ENCODE measurements at places on chromosomes 6 and 20.

DNA sequence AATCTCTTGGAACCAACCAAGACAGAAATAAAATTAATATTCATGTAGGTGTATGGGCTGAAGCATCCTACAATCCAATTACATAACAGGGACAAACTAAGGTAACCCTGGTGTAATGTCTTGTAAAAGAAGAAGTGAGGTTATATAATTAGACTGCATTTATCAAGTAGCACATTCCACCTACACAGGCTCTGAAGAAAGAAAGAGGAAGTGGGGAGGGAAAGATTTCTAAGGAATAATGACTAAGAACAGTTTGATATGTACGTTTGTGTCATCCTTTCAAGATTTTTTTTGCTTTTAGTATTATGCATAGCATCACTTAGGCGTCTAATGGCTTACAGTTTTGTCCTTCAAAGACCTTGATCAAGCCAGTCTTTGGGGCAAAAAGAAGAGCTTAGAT lies 139.7 kb downstream of the PLCB1 start:
- DNase-seq, result no peak

GRCh38 chr6:160042788-160043301 lies 74.0 kb downstream of the IGF2R start:
- DNase-seq, result no peak

GRCh38 chr6:133099573-133099972 lies 141.6 kb upstream of the EYA4 start:
- DNase-seq, result no peak

DNA sequence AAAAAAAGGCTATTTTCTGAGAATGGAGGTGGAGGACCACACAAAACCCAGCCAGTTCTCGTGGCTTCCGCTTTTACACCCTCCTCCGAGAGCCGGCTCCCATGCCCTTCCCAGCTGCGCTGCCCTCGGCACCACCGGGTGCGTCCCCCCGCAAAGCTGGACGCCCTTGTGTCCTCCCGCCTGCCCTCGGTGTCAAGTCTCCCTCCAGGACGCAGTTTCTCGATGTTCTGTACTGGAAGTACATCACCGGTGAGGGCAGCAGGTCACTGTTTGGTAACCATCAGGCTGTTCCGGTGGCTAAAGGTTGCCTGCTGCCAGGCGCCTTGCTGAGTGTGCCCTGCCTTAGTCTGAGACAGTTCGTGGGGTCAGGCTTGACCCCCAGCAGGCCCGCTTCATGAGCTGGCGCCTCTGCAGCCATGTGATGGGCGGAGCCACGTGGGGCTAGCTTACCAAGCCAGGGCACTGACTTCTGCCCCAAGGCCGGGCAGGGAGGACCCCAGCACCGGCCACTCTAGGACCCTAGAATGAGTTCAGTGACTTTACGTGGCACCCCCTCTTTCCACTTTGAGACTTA lies 34.6 kb downstream of the RREB1 start:
- DNase-seq, result no peak

- no peak for DNase-seq
Measured at GRCh38 chr20:44028868-44029847, 114.5 kb downstream of the TOX2 start.

GRCh38 chr6:498795-499231 lies 107.3 kb downstream of the IRF4 start:
- DNase-seq, result no peak

DNA sequence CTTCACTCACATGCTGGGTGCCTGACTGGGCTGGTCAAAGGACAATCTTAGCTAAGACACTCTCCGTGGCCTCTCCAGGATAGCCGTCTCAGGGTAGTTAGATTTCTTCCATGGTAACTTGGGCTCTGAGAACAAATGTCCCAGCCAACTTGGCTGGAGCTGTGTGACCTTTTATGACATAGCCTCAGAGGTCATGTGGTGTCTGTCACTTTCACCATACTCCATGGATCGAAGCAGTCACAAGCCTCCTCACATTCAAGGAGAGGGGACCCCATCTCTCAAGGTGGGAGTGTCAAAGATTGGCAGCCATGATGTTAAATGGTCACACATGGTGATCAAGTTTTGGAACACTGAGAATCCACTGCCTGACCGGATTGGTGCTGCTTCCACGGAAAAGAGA lies 190.9 kb upstream of the SUPT3H start:
- peak; percentile 54 for DNase-seq

DNA sequence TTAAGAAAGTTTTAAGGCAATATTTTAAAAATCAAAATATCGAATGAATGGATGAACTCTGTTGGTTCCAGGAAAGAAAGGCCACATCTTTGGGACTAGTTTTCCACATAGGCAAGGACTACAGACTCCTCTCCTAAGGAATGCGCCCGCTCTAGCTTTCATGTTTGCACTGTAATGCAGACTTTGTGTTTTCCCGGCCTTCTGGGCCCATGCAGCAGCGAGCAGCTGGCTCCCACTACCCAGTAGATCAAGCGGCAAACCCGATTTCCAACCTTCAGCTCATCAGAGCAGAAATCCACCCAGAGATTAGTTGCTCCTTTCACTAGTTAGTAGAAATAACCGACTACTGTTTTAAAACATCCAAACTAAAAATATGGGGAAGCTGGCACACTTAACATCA lies 27.7 kb downstream of the OVOL2 start:
- no peak for DNase-seq

- no peak for DNase-seq
Measured at GRCh38 chr6:85428486-85428885, 21.4 kb upstream of the NT5E start.

DNA sequence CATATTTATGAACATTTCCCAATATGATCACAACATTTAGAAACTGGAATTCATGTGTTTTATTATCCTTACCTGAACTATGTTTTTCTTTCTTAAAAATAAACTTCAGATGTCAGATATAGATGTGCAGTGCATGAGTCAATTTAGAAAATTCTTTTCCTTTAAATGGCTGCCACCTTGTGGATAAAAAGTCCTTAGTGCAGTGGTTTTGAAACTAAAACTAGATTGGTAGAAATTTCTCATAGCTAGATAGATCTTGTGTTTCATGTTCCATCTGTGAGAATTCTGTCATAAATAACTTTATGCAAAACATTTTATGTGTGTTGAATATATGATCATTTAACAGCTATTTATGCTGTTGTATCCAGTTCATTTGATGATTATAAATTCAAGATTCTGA lies 134.9 kb downstream of the KLHL32 start:
- DNase-seq, result no peak

GRCh38 chr6:1988843-1989242 lies 256.6 kb downstream of the GMDS start:
- no peak for DNase-seq

- no peak for DNase-seq
Measured at GRCh38 chr6:3281631-3282475, 23.1 kb downstream of the PSMG4 start.

DNA sequence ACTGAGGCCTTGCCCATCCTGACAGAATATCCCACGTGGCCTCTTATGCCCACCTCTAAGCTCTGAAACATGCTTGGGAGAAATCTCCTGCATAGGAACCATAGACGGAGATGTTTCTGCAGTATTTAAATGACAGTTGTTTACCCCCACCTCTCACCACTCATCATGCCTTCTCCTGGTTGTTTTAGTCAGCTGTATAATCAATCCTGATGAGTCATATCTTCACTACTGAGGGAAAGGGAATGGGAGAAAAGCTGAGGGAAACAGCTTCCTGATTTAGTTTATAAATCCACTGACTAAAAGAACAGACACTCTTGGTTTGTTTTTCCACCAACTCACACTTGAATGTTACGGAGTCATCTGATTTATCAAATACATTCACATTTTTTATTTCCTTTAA lies 113.2 kb upstream of the TENT5A start:
- no peak for DNase-seq

GRCh38 chr20:17295991-17296390 lies 69.2 kb downstream of the PCSK2 start:
- no peak for DNase-seq

DNA sequence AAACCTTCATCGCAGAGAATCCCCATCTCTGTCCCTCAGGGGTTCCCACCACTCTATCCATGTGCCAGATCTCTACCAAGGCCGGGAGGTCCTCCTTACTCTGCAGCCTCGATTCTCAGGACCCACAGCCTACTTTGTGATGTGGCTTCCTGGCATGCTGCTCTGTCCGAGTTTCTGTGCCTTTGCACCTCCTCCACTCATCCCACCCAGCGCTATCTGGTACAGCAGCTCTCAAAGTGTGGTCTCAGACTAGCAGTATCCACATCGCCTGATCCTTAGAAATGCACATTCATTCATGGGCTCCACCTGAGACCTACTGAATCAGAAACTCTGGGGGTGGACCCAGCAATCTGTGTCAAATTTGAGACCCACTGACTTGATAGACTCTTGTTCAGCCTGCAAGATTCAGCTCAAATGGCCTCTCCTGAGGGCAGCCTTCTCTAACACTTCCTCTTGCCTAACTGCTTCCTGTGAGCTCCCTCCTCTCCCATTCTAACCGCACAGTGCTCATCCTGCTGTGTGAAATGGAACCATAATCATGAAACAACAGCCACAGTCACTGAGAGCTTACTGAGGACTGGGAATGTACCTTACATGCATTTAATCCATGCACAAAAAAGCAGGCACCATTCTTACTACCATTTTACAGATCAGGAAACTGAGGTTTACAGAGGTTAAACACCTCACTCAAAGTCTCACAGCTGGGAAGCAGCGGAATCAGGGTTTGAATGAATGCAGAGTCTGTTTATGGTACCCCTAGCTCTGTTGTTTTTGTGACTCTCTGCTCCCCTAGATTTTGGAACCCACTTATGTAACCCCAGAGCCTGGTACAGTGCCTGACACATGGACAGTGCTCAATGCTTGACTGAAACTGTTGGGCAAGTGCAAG lies 69.4 kb downstream of the JPH2 start:
- peak; percentile 61 for DNase-seq

DNA sequence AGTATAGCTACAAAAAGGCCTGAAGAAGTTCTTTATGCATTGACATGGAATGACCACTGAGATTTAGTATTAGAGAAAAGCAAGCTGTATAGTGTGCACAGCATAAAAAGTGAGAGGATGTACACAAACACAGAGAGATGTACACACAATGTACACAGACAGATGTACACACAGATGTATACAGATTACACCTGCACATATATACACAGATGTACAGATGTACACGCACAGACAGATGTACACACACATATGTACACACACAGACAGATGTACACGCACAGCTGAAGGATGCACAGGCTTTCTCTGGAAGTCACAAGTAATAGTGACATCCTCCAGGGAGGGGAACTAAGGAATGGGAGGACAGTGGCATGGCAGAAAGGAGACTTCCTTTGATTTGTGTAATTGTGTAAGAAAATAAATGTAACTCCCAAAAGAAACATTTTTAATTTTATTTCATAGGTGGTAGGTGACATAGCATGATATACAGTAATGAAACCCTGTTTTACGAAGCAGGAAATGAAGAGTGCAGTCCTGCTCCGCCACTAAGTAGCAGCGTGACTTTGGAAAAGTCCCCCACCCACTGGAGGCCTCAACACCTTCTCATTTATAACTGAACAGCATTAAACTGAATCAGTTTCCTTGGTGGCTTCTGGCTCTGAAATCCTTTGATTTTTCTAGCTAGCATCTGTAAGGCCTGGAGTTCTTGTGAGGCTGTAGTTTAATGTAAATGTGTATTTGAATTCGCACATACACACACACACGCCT lies 14.1 kb downstream of the NFATC2 start:
- DNase-seq, result no peak

- peak; percentile 91 for DNase-seq
Measured at GRCh38 chr6:128519931-128520435, 416 bp downstream of the PTPRK start.

- no peak for DNase-seq
Measured at GRCh38 chr6:123575188-123575587, 61.6 kb downstream of the TRDN start.
